Activated naive CD4-positive, alpha-beta T cell treated with Interleukin-2 at 50 U/mL for 16 hours (primary cell): ENCODE measurements at places on chromosomes 16 and 17.
A peak's percentile ranks its signal among the peaks of the same experiment; 100 is the strongest.

- no peak for DNase-seq
Measured at GRCh38 chr16:5895137-5895536, 797.5 kb upstream of the EEF2KMT start.

DNA sequence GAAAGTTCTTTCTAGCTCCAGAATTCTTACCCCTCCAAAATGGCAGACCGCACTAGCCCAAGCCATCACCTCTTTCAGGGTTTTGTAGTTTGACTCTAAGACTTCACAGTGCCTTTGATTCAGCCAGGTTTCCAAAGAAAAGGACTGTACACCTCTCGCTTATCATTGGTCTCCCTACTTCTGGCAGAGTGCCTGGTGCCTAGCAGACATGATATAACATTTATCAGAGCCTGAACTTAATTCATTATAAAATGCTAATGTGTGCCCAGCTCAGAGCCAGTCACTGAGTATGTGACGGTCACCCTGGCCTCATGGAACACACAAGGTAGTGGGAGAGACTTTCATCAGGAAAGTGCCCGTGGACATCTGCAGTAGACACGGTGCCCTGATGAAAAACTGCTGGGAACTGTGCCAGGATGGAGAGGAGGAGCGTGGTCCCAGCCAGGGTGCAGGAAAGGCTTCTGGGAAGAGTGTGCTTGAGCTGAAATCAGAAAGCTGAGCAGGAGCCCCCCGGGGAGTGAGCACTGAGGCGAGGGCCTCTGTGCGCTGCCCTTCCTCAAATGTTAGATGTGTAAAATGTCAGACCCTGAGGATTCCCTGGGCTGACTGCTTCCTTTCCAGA, 34.3 kb upstream of the LGALS9 start:
- no peak for DNase-seq

DNA sequence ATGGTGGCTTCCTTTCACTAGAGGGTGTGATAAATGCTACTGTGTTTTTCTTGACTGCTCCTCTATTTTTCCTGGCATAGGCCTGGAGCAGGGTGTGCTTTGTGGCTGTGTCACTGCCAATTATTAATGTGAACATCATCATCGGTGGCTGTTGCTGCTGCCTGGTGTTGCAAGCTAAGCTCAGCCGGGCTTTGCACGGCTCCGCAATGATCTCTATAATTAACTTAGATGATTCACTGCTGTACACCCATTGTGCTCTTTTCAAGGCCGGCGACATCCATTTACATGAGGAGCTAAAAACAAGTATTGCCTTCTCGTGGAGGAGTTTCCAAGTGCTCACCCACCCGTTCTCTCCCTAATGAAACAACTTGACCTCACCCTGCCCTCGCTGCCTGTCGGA, 160.1 kb upstream of the IRX3 start:
- no peak for DNase-seq

GRCh38 chr17:80876950-80877728, 114.5 kb upstream of the CHMP6 start:
- DNase-seq, result peak; percentile 83

DNA sequence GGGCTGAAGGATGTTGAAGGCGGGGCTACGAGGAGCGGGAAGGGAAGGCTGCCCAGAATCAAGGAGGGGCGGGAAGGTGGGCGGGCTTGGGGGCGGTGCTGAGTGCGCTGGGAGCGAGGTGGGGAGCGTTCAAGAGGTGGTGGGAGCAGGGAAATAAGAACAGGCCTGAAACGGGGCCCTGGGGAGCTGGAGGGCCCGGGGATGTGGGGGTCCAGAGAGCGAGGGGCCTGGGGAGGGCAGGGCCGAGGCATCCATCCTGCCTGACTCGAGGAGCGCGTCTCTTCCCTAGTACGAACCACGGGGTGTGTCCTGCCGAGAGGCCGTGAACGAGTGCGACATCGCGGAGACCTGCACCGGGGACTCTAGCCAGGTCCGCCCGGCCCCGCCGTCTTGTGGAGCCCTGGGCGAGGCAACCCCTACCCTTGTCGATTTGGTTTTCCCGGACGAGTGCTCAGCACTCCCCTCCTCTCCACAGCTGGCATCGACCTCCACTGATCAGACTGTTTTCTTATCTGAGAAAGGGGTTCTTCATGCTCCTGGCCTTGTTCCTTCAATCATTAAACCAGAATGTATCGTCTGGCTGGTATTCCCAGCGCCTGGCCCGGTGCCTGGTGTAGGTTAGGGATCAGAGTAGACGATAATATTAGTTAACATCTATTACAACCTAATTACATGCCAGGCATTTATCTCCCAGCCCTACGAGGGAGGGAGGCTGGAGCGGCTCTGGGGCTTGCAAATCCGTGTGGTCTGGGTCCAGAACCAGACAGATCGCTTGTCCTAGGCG, 17.2 kb downstream of the ADAM11 start:
- DNase-seq, result no peak

- DNase-seq, result no peak
Measured at GRCh38 chr16:11059588-11059987, 115.2 kb downstream of the CLEC16A start.

DNA sequence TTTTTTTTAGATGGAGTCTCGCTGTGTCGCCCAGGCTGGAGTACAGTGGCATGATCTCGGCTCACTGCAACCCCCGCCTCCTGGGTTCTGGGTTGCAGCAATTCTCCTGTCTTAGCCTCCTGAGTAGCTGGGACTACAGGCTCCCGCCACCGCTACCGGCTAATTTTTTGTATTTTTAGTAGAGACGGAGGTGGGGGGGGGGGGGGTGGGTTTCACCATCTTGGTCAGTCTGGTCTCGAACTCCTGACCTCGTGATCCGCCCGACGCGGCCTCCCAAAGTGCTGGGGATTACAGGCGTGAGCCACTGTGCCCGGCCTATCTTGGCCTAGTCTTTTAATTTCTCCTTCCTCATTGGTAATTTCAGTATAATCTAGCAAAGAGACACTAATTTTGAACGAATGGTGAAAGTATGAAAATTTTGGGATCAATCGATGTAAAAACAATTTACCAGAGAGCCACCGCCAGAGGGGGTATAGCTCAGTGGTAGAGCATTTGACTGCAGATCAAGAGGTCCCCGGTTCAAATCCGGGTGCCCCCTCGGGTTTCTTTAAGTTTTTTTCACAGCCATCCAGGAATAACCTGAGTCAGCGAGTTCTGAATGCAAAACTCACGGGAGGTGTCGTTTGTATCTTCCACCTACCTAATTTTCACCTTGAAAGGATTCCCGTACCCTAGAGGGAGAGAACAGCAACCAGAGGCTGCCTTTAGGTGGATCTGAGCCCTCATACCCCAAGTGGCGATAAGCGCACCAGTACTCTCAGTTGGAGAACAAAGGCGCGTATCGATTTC, 2.5 kb upstream of the LASP1 start:
- DNase-seq, result peak; percentile 54

DNA sequence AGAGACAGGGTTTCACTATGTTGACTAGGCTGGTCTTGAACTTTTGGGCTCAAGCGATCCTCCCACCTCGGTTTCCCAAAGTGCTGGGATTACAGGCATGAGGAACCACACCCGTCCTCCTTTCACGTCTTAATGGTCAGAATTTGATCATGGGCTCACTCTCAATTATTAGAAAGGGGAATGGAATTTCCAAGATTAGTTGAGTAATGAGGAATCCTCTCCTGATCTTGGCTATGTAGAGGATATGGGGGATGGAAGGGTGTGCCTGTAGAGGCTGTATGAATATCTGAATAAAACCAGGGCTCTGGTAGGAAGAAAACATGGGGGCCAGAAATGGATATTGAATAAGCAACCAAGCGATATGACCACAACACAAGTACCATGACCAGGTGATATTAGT, 25.9 kb upstream of the SMURF2 start:
- DNase-seq, result no peak

DNA sequence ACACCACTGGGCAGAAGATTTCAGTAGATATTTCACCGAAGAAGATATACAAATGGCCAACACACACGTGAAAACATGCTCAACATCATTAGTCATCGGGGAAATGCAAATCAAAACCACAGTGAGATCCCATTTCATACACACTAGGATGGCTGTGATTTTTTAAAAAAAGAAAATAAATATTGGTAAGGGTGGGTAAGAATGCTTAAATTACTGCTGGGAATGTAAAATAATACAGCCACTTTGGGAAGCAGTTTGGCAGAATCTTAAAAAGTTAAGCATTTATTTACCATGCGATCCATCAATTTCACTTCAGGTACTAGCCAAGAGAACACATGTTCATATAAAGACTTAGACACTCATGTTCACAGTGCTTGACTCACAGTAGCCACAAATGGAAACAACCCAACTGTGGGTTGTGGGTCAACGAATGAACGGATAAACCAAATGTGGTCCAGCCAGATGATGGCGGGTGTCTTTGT, 6.5 kb upstream of the C16orf74 start:
- no peak for DNase-seq

DNA sequence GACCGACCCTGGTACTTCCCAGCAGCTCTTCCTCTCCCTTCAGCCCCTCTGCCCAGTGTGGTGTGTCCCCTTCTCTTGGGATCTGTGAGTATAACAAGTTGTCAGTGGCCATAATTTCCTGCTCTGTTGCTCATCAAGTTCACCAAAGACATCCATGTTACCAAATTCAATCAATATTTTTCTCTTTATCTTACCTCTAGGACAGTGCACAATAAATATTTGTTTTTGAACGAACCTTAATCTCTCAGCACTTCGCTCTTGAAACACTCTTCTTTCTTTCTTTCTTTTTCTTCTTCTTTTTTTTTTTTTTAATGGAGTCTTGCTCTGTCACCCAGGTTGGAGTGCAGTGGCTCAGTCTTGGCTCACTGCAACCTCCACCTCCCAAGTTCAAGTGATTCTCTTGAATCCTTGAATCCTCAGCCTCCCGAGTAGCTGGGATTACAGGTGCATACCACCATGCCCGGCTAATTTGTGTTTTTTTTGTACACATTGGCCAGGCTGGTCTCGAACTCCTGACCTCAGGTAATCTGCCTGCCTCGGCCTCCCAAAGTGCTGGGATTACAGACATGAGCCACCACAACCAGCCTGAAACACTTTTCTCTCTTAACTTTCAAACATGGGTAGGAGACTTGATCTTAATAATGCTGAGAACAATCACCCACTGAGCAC, 2.7 kb upstream of the UMOD start:
- no peak for DNase-seq

DNA sequence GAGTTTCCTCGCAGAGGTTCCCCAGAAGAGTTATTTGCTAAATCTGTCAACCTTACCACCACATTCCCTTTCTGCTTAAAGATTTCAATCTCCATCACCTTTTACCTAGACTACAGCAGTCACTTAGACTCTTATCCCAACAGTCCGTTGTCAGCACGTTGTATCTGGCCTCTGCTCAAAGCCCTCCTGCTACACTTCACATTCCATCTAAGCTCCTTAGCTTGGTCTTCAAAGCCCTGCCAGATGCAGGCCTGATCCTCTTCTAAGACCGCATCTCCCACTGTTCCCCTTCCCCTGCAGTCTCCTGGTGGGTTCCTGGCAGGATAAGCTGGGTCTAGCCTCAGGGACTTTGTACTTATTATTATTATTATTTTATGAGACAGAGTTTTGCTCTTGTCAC, 10.3 kb upstream of the SRCAP start:
- DNase-seq, result no peak

DNA sequence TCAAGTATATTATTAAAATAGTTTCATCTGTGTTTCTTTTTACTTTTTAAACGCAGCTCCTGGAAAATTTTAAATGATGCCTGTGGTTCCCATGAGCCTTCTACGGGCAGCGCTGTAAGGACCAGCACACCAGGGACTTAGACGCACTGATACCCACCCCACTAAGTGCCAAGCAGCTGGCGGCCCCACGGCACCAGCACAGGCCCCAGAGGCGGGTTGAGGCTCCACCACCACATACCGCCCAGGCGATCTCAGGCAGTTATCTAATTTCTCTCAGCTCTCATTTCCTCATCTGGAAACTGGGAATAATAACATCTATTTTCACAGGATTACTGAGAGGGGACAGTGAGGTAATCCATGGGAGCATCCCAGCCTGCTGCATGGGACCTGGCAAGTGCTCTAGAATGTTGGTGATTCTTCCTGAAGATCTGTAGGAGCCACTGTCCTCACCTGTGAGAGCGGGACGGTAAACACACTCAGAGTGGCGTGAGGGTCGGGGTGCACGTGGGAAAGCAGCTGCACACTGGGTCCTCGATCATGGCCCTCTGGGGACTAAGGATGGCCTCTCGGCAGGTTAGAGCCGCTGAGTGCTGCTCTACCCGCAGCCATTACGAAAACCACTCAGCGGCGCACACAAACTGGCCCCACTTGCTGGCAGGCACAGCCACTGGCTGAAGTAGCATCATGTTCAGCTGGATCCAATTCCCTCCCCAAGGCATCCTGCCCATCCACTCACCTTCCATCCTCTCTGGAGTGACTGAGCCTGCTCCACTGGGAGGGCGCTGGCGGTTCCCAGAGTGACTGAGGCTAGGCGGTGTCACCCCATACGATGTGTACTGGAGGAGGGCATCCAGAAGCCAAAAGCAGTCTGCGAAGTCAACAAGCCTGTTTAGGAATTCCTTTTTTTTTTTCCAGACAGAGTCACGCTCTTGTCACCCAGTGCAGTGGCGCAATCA, 17.6 kb upstream of the SLC38A8 start:
- no peak for DNase-seq

GRCh38 chr17:72135546-72136325, 14.9 kb downstream of the SOX9 start:
- DNase-seq, result no peak

DNA sequence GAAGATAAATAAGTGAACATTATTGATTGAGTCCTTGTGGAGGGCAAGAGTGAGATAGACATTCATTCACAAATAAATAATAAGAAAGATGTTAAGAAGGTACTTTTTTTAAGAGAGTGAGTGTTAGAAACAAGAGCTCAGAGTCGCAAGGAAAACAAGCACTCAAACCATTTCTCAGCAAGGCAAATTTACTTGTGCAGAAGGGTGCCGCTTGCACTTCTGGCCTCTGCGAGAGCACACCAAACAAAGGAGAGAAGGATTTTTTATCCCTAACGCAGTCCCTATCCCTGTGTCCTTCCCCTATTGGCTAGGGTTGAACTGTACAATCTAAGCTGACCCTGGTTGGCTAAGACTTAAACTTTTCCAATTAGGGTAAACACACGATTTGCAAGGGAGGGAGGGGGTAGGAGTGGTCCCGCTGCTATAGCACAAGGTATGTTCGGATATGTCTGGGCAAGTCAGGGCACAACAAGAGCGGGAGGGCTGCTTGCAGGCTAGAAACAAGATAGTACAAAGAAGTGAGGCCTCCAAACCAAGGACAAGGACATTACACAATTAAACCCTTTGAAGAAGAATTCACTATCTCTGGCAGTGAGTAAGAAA, 156.2 kb downstream of the PPM1E start:
- DNase-seq, result no peak

DNA sequence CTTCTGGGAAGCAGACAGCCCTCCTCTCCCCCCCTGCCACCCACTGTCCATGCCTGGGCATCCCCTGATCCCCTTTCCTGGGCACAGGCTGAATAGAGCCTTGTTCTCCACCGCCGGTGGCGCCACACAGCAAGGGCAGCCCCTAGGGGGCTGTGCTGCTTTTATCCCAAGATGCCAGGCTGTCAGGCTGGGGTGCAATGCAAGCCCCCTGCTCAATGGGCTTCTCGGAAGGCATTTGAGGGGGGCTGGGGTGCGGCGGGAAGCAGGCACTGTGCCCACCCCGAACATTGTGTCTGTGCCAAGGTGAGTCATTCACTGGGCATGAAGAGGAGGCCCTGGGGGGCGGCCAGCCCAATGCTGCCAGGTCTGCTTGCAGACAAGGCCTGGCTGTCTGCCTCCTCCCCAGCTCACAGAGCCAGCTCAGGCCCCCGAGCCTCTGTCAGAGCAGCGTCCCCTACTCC, 1.5 kb upstream of the GFAP start:
- DNase-seq, result no peak

- no peak for DNase-seq
Measured at GRCh38 chr16:54766355-54766754, 164.3 kb upstream of the IRX5 start.

GRCh38 chr17:50199803-50200456, 1.5 kb downstream of the COL1A1 start:
- peak; percentile 62 for DNase-seq

GRCh38 chr17:69967910-69968411, 107.1 kb upstream of the KCNJ16 start:
- no peak for DNase-seq
